ENCODE measurements at places on chromosomes 3 and 15.

- no peak for DNase-seq
Measured at GRCh38 chr15:40915116-40915661, 14.0 kb upstream of the DLL4 start.

DNA sequence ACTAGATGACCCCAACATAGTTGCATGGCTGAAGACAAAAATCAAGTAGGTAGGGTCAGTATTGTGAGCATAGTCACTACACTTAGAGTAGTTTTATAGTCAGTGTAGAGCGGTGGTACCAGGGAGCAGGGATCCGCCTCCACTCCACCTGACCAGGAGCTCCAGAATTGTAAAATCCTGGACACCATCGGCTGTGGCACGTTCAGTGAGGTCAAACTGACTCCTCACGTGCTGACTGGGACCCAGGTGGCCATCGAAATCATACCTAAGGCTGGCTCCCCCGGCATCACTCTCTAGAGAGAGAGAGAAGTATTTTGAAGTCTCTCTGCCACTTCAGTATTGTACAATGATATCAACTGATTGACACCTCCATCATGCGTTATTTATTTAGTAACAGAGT is 59.7 kb upstream of the TAMM41 start:
- DNase-seq = no peak

DNA sequence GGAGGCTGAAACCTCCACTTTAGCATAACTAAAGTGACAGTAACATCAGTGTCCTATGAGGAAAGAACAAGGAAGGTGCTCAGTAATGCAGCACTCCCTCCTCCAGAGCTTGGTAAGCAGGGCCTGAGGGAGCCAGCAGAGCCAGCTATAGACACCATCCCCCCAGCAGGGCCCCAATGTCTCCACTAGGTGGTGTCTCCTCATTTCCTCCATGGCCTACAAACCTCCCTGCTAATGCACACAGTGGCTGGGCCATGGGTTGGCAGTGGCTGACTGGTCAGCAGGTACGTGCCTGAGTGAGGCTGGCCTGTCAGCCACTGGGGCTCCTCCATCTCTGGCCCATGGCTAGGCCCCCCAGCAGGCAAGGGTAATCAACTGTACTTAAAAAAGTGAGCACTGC is 13.6 kb downstream of the MRPS25 start:
- DNase-seq = peak; percentile 28

- no peak for DNase-seq
Measured at GRCh38 chr3:145429546-145429945, 731.4 kb downstream of the PLOD2 start.

- no peak for DNase-seq
Measured at GRCh38 chr15:76065245-76065644, 5.5 kb downstream of the TMEM266 start.

DNA sequence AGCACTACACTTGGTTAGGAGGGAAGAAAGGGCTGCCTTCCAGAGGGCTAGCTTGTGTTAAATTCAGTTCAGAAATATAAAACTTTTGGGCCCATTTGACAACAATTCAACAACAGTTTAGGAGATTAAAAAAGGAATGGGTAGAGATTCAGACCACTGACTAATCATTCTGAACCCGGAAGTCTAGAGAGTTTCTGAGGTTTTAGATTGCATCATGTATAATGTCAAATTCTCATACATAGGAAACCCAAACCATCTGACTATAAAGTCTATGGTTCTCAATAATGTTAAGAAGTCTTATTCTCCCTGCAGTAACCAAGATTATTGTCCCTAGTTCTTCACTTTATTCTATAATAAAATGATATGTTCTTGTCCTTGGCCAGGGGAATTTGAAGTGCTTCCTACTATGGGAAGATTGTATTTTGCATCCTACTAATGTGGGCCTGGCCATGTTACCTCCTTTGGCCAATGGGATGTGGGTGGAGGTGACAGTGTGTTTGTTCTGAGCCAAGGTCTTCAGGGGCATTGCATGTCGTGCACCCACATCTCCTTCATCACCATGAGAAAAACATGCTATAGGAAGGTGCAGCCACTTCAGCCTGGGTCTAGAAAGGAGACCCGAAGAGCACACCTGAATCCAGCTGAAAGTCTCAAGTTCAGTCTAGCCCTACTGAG is 66.4 kb upstream of the CCNL1 start:
- no peak for DNase-seq

Measured in umbilical cord (tissue), 2 donors.